ENCODE measurements at places on chromosomes 6 and 20.

- no peak for DNase-seq
Measured at GRCh38 chr6:5135788-5136376, 50.7 kb downstream of the PPP1R3G start.

GRCh38 chr20:46751856-46752255, 42.4 kb downstream of the SLC2A10 start:
- DNase-seq = no peak

GRCh38 chr6:117545161-117545595, 57.1 kb downstream of the GOPC start:
- DNase-seq = no peak

GRCh38 chr20:47970282-47970903, 185.1 kb upstream of the SULF2 start:
- DNase-seq = no peak

DNA sequence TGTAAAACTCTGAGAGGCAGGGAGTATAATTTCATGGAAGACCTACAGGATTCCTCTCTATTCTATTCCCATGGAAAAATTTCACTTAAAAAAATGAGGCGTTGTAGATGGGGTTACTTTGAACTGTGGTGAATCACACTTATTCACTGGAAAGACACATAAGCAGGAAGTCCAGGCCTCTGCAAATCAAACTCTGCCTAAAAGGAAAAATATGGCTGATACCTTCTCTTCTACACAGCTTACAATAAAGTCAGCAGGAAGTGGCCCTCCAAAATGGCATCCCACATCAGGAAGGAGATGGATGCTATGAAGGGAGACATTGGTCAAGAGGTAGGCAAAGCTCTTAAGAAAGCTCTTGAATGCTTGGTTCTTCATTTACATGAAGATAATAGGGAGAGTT, 115.9 kb downstream of the FYN start:
- no peak for DNase-seq

DNA sequence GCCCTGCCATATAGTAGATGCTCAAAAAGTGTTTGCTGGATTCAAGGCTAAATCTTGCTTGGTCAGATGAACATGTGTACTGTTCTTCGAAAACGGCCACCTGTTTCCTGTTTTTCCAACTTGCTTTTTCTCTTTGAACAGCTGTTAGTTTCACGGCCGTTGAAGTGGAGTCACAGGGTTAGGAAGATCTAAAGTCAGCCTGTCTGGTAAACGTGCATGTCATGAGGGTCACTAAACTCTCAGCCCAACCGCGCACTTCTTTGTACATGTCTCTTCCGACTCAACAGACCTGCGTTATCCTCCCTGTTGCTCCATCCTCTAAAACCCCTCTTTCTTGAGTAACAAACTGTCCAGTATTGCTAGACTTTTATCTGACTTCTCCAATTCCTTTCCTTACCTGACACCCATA, 93.2 kb upstream of the MAN1A1 start:
- no peak for DNase-seq

- DNase-seq = no peak
Measured at GRCh38 chr6:162636167-162636566, 91.4 kb downstream of the PRKN start.

DNA sequence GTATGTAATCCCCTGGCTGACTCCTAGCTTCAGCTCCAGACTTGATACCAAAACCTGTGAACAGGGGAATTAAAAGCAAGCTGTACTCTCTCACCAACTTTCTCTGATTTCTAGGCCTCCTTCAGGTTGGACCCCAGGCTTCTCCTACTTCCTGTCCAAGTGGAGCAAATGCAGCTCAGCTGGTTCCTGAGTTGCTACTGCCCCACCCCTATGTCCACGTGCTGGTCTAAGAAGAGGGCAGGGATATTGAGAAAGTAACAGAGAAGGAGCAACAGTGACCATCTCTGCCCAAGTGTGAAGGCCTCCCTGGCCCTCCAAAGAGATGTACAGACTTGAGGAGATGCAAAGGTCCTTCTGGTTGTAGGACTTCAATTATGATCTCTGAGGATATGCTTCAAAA, 188.3 kb upstream of the MCHR2 start:
- no peak for DNase-seq

DNA sequence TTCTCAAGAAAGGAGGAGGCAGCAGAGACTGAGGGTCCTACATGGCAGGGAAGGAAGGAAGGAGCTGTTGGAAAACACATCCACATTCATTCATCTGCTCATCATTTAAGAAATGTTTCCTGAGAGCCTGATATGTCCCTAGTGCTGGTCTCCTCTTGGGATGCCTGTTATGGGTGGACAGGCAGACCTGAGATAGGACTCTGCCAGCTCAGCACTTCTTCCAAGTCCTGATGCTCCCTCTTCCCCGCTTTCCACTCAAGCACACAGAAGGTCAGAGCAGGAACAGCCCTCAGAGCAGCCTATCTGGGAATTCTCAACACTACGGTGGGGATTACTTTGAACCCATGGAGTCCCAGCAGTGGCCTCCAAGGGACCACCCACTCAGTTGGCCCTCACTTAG, 8.0 kb upstream of the SIRPD start:
- DNase-seq = no peak

DNA sequence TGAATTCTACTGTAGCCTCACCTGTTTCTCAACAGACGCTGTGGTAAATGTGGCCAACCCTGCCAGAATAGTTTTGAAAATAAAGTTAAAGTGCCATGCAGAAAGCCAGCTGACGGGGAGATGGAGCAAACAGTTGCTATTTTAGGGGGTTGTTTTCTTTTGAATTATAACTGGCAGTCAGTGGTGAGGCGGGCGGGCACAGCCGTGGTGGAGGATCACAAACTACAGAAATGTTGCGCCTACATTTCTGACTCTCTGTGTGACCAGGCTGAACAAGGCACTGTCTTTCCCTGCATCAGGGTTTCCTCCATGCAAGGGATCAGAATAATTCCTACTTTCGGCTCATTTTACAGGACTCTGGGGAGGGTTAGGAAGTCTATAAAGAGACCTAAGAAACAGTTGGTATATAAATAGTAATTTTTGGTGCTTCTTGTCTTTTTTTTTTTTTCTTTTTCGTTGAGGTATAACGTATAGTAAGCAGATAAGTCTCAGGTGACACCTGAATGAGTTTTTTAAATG, 17.2 kb downstream of the CHMP4B start:
- DNase-seq = no peak

DNA sequence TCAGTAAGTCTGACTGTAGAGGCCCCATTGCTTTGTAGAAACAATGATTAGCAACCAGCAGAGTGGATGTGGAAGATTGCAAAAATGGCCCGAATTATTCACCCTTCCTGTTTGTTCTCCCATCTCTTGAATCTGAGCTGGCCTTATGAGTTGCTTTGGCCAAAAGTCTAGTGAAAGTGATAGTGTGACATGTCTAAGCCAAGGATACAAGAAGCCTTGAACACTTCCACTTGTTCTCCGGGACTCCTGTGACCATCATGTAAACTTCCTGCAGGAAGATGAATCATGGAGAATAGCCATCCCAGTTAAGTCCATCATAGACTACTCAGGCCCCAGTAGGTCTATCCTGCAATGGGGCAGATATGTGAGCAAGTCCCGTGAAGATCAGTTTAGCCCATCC, 252.0 kb upstream of the JAG1 start:
- no peak for DNase-seq

DNA sequence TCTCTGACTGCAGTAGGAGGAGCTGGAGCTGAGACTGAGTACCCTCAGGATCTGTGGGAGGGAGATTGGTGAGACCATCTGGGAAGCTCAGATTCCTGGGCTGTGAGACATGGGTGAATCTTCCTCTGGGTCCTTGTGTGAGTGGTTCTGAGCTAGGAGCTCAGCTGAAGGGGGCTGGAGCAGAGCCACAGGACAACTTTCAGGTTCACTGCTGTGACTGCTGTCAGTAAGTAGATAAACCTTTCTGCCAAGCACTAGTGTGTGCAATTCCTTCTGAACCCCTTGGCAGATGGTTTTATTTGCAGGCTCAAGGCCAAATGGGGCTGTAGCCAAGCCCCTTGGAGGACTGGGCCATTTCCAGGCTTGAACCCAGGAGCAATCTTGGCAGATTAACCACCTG, 49.6 kb upstream of the SNAP91 start:
- DNase-seq = no peak

DNA sequence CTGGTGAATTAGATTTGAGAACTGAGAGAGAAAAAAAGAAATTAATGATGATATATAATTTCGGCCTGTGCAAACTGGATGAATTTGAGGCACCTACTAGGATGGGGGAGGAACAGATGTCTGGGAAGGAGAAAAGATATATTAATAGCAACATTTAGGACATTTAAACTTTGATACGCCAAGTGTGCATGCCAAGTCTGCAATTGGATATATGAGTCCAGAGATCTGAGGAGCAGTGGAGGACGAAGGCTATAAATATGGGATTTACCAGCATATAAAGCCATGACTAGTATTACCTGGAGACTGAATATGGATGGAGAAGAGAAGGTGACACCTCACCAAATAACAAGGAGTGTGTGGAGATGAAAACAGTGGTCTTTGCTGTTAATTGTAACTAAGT, 272.6 kb upstream of the HSF2 start:
- no peak for DNase-seq

DNA sequence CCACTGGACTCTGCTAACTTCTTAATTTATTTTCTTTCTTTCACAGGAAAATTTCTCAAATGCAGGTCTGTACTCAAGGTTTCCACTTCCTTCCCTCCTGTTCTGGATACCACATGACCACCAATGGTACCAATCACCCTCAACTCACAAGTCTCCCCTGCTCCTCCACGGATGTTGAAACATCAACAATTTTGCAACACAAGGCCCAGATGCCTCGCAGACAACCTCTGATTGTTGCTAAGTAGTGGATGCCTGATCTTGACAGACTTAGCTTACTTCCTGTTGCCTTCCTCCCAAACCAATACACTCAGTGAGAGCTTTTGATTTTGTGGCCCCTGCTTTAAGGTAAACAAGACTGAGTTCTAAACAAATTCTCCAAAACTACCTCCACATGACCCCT, 146.6 kb downstream of the FRK start:
- DNase-seq = no peak

GRCh38 chr20:31573555-31574321, 31.4 kb upstream of the ID1 start:
- DNase-seq = no peak

- DNase-seq = no peak
Measured at GRCh38 chr6:116190550-116190949, 63.3 kb downstream of the TSPYL4 start.

DNA sequence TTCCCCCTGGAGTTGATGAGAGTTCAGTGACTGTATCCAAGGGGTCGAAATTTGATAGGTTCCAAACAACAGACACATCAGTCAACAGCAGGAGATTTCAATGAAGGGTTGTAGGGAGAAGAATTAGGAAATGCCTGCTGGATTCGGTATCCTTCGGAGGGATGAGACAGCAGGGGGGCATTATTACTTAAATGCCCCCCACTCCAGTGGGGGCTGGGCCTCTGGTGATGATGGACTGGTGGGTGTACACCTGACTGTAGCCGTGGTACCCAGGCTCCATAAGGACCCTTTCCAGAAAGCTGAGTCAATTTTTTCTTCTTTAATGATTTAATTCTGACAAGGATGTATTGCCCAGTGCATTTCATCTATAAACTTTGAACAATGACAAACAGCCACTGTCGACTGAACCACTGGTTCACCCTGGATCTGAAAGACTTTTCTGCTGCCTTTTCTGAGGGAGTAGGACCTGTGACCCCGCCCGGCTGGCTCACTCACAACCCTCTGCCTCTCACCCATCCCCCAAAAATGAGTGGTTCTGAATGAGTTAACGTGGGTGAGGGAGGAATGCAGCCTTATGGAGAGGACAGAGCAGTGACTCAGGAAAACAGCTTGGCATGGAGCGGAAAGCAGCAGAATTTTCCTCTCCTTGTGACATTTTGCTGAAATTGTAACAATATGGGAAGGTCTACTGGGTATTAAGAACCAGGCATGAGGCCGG, 41.0 kb downstream of the ZMYND8 start:
- no peak for DNase-seq

DNA sequence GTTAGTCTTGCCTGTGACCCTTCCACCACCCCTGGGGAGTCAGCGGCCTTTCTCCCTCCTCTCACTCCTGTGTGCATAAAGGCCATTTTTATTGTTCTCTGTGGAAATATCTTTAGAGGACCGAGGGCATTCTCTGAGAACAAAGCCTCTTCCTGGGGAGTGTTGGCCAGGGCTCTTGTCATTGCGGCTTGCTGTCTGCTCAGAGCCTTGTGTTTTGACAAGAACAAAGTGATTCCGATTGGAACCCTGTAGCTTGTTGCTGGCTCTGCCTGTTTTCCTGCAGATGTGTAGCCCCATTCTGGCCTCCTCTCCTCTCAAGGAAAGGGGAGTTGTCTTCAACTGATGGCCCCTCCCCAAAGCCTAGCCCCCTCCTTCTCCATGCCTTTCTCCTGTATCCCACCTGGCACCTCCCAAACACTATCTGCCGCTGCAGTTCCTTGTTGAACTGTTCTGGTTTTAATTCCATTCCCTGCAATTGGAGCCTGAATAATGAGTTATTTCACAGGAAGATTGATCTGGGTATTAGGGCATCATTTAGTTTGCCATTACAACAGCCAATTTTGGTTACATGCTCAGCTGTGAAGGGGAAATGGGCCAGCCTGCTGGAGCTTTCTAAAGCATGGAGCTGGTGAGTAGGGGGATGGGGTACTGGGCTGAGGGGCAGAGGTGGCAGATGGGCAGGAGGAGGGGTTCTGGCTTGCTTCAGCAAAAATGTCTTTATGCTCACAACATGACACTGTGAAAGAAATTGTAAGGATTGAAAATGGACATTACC, 252.5 kb downstream of the LRFN2 start:
- no peak for DNase-seq

GRCh38 chr6:4698901-4699659, 77.1 kb upstream of the CDYL start:
- no peak for DNase-seq

- no peak for DNase-seq
Measured at GRCh38 chr6:14682812-14683211, 563.1 kb upstream of the JARID2 start.
